Stimulated activated CD4-positive, alpha-beta T cell treated with anti-CD3 and anti-CD28 coated beads, Interleukin-2, amount 100 ng/mL, for 4 hours (primary cell): ENCODE measurements at places on chromosomes 12 and 14.

DNA sequence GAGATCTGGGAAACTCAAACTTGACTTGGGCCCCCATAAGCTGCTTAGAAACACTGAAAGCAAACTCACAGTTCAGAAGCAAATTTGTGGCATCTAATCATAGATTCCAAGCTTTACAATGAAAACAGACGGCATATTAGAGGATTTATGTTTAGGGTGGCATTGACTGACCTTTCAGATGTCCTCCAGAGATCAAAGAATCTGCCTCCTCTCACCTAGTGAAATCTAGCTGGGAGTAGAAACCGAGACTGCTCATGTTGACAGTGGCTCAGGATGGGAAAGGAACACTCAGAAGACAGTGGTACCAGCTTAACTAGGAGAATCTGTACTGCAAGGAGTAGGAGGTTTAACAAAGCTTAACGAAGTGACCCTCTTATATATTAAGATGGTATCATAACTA is 345.0 kb downstream of the GXYLT1 start:
- DNase-seq: no peak

DNA sequence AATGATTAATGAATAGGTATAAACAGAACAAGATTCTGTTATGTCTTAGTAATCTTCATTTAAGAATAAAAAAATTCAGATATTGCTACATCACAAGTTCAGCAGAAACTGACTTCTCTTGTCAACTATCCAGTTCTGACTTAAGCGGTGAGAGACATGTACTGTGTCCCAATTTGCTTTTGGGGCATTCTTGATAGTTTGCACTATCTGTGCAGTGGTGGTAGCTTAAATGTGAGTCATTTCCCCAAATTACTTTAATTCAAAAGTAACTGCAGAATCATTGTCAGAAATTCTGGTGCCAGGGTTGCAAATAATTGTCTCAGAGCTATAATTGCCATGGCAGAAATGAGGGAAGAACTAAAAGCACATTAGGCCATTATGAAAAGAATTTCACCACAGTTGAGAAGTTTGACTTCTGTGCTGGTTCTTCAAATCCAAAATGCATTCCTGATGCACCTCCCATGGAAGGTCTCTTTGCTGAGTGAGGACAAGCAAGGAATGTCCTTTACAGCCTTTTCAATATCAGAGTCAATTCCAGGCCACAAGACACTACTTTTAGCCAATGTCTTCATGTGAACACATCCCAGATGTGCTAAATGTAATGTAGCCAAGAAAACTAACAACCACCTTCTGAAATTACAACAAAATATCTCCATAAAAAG is 304.7 kb downstream of the SSPN start:
- DNase-seq: no peak

GRCh38 chr12:11902525-11902875 is 168.2 kb upstream of the BCL2L14 start:
- DNase-seq: no peak

GRCh38 chr12:15522574-15523187 is 200.4 kb downstream of the PTPRO start:
- no peak for DNase-seq

- no peak for DNase-seq
Observed at GRCh38 chr14:58367296-58367695, 28.4 kb upstream of the TOMM20L start.

DNA sequence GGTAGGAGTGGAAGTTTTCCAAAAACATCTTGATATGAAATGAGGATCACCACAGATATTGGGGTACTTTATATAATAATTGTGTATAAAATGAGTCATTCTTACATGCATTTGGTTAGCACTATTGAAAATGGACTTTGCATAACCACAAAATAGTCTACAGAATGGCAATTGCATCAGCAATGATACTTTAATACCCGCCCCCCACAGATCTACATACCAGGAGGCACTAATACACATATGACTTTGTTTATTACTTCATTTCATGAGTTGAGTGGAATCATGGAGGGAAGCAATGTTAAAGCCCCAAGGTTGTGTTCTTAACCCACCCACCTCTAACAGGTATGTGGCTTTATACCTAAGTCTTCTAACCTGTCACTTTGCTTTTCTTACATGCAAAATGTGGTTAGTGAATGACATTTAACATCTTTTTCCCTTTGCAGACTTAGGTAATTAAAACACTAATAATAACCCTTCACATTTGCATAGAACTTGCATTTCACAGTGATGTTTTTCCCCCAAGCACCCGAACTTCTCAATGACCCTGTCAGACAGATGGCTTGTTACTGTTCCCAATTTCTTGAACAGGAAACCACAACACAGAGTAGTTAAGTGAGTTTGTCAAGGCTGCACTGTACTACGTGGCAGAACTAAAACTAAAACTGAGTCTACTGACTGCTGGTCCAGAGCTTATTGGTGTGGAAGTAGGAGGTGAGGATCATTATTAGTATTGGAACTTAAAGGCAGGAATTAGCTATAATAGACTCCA is 101.9 kb downstream of the NPAS3 start:
- DNase-seq: no peak

GRCh38 chr12:109763201-109763841 is 49.7 kb downstream of the FAM222A start:
- no peak for DNase-seq

DNA sequence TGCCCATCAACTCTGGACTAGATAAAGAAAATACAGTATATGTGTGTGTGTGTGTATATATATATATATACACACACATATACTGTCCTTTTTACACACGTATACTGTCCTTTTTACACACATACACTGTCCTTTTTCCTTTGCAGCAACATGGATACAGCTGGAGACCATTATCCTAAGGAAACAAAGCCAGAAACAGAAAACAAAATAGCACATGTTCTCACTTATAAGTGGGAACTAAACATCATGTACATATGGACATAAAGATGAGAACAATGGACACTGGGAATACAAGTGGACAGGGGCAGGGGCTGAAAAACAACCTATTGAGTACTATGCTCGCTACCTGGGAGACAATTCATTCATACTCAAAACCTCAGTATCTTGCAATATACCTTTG is 23.7 kb downstream of the VDR start:
- DNase-seq: no peak

DNA sequence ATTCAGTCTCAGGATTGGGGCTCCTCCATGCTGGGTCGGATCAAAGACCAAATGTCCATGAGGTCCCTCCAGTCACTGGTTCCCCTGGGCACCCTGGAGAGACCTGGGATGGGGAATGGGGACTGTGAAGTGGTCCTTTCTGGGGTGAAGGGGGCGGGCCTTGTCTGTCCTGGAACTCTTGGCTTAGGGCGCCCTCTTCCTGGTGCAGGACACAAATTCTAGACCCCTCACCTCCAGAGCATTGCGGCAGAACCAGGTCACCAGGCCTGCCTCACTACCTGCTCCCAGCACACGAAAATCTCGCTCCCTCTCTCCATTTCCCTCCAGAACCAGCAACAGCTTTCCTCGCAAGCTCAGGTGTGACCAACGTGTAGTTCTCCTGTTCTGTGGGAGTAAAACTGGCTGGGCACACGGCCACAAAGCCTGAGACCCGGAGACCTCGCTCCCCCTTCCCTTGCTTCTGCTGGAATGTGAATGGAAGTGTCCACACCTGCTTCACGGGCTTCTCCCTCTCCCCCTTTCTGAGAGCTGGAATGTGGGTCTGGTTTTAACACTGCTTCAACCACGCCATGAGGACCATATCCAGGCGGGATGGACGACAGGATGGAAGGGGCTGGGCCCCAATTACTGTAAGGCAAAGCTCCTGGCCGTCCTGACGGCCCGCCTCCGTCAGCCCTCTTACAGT is 112.7 kb downstream of the SCARB1 start:
- DNase-seq: no peak

GRCh38 chr12:120468325-120468820 is 1.2 kb downstream of the SRSF9 start:
- DNase-seq: no peak

- no peak for DNase-seq
Observed at GRCh38 chr12:42957136-42957535, 367.6 kb upstream of the PRICKLE1 start.

DNA sequence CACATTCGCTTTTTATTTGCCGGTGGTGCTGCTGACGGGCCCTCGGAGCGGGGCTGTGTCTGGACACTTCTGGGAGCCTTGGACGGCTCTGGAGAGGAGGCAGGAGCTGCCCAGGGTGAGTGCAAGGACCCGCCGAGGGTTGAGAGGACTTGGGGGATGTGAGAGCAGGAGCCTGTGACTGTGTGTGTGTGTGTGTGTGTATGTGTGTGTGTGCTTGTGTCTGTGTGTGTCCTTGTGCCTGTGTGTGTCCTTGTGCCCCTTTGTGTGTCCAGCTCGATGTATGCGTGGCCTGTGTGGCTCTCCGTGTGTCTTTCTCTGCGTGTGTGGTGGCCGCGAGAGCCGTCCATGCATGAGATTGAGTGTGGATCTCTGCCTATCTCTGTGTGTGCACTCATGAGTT is 179.6 kb upstream of the MYL2 start:
- no peak for DNase-seq

DNA sequence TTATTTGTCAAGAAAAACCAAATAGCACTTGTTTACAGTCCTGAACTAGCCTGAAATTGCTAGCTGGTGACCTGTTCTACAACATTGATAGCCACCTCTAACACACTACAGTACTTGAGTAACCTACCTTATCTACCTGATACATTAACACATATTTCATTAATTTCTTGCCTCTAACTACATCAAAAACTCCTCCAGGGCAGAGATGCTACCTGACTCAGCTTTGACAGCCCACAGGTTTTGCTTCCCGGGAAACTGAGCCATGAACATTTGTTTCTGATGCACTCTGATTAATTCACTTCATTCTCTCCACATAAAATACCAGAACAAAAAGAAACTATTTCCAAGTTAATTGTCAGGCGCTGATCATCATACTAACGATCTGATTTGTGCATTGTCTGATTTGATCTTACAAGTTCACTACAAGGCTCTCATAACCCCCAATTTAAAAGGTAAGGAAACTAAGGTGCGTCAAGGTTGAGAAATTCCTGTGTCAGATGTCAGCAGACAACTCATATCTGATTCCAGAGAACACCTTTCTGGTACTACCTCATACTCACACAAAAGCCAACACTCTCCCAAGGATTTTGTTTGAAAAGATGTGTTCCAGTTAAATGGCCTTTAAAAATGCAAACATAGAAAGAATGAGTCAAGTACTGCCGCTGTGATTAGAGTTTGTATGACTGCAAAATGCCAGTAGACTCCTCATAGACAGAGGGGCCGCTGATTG is 768.7 kb downstream of the BCL11B start:
- DNase-seq: no peak

DNA sequence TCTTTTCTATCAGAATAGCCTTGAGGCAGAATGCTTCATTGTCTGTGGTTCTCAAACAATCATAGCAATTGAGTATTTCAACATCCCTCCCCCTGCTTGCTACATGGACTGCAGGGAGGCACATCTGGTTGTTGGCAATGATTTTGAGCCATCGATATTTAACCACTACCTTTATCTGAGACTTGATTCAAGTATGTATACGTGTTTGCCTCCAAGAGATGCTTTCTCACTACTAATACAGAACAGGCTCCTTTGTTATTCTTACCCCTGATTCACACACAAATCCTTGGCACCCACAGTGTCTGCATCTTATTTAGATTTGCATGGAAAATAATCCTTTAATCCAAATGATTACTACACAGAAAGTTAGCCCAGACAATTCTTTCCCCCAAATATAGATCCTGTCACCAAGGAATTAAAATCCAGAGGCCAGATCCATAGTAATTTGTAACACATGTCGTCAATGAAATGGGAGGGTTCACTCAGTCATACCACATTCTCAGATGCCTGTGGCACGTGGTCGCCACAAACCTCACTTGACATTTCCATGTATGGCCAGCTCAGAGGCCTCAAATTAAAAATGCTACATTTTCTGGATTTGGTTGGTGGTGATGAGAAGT is 199.3 kb downstream of the ITPR2 start:
- no peak for DNase-seq

DNA sequence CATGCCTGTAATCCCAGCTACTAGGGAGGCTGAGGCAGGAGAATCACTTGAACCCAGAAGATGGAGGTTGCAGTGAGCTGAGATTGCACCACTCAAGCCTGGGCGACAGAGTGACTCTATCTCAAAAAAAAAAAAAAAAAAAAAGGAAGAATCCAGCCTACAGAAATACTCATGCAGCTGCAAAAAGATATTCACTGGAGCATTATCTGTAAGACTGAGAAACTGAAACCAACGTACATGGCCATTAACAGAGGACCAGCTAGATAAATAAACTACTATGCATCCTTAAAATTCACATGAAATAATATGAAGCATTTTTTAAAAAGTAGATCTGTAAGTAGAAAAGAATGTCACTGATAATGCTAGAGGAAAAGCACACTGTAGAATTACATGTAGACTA is 3.5 kb downstream of the SLC7A7 start:
- no peak for DNase-seq

DNA sequence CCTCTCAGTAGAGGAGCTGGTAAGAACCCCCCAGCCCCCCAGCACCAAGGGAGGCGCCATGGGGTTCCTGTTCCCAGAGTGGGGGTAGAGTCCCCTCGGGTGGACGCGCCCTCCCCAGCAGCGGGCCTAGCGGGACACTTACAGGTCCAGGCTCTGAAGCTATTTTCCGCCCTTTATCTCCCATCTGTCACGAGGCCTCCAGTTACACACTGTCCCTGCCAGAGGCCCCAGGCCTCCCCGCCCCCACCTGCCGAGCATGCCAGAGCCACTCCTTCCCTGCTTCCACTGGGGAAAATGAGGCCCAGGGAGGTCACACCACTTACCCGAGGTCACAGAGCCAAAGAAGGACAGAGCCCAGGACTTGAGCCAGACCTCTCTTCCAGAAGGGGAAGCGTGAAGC is 3.1 kb downstream of the C14orf180 start:
- DNase-seq: no peak

GRCh38 chr14:67680941-67681340 is 6.5 kb upstream of the VTI1B start:
- no peak for DNase-seq

DNA sequence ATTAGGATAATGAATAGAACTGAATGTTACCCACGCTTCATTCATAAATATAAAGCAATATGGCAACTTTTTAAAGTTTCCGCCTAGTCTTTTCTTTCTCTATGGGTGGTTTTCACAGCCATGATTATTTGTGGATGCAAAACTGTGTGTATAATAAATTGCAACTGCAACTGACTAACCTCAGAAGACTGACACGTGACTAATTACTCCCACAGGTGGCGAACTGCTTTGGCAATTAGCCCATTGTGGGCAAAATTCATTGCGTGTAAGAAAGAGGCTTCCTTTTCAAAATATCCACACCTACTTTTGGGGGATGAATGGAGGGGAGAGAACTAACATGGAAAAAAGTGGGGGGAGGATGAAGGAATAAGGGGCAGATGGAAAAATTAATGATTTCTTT is 79.0 kb downstream of the SLC25A21 start:
- no peak for DNase-seq

- no peak for DNase-seq
Observed at GRCh38 chr12:62732861-62733427, 202.0 kb downstream of the PPM1H start.

GRCh38 chr14:76877871-76878270 is 51.7 kb downstream of the LRRC74A start:
- DNase-seq: no peak

DNA sequence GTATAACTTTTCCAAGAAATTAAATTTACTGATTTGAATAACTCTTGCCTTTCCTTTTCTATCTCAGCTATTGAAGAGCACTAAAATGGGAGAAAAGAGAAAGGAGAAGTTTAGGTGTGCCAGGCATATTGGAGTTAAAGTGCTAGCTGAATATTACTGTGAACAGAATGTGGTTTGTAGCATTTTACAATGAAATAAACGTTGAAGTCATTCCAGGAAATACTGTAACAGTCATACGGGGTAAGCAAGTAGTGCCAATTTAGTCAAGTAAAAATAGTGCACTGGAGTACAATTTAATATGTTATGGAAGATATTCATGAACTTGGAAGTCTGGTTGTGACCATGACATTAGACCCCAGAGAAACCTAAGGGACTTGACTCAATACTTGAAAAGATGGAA is 62.1 kb downstream of the E2F7 start:
- no peak for DNase-seq
